T-helper 2 cell treated with Interferon-gamma antibody and Interleukin-4, amounts not matched to agents 5 μg/mL and 100 μg/mL, for 36 hours (primary cell): ENCODE measurements at places on chromosomes 16 and 17.

DNA sequence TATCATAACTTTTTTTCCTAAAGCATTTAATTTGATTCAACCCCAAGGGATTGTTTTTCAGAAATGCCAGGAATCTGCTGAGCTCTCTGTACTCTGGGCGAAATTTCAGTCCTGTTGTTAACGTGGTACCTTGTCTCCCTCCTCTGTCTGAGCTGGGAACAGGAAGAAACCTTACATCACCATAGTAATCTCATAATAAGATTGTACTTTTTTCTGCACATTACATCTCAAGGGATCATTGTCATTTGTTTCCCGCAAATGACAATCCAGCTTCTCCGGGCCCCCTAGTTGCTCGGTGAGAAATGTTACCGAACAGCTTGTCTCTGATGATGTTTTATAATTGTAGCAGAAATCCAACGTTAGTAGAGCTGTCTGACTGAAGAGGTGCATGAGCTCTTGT lies 152.7 kb upstream of the ERCC4 start:
- no peak for DNase-seq

GRCh38 chr17:55794725-55795482 lies 44.1 kb downstream of the PCTP start:
- DNase-seq: no peak

GRCh38 chr16:1932050-1933028 lies 10.7 kb downstream of the MSRB1 start:
- no peak for DNase-seq

- no peak for DNase-seq
Measured at GRCh38 chr17:7849130-7849750, 5.6 kb upstream of the TMEM88 start.

- no peak for DNase-seq
Measured at GRCh38 chr16:54093281-54093680, 193.3 kb downstream of the IRX3 start.

DNA sequence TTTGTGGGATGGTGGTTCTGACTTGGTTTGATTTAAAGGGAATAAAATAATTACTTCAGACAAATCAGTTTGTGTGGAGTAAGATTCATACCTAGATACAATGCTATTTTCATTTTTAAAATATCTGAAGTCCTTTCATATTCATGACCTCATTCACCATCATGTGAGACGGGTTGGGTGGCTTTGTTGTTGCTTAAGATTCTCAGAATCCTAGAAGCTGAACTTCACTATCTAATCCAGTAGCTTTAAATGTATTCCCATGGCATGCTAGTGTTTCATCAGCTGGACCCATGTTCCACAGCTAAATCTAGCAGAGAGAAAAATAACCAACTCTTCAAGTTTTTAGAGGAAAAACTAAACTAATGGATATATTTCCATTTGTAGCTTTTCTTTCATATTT lies 2.7 kb upstream of the AMFR start:
- no peak for DNase-seq

DNA sequence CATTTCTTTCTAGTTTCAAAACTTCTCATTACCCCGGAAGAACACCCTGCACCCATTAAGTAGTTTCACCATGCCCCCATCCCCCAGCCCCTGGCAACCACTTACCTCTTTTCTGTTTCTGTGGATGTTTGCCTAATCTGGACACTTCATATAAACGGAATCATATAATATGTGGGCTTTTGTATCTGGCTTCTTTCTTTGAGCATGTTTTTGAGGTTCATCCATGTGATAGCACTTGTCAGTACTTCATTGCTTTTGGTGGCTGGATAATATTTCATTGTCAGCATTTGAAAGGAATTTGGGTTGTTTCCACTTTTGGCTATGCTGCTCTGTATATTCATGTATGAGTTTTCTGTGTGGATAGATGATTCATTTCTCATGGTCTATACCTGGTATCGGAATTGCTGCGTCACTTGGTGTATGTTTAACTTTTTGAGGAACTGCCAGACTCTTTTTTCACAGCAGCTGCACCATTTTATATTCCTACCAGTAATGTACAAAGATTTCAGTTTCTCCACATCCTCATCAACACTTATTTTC lies 30.0 kb upstream of the SLC5A10 start:
- peak; percentile 48 for DNase-seq

DNA sequence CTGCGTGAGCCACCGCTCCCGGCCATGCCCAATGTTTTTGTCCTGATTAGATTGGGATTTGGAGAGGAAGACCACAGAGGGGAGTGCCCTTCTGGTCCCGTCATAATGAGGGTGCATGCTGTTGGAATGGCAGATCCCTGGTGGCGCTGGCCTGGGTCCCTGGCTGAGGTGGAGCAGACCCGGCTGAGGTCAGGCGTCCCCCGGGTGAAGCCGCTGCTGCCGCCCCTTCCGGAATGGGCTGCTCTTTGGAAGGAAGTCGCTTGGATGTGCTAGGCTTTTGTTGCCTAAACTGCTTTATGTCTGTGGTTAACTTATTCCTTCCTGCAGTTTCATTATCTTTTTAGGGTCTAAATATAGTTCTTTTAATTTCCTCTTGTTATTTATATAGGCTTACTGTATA lies 120.3 kb upstream of the CHMP6 start:
- no peak for DNase-seq

DNA sequence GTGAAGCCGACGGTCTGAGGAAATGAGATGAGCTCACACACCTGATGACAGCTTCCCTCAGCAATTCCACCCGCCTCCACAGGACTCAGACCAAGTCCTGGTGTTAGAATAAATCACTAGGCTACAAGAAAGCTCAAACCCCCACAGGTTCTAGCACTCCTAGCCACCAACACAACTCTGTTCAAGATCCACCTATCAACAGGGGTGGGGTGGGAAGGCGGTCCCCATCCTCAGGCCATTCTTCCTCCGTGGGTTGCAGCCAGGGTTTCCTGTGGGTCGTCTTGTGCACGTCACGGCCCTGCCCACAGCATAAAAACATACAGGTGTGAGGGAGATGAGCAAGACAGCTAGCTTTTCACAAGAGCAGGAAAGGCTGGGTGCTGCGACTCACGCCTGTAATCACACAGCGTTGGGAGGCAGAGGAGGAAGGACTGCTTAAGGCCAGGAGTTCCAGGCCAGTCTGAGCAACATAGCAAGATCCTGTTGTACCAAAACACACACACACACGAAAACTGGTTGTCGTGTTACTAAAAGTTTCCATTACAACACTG lies 81.1 kb downstream of the ANKRD11 start:
- DNase-seq: peak; percentile 60

DNA sequence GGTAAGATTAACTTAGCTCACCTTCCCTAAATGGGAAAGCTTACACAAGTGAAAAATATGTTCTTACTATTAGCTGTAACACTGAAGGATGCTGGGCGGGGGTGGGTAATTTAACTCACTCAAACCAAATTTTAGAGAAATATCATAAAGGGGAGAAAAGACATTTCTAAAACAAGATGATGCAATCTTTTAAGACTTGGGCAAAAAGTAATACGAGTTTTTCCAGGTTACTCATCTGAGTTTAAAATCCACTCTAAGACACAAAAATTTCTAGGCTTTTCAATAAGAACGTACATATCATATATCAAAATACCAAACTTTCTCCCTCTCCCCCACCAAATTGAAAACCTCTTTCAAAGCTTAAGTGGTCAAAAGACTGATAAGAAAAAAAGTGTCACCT lies 228.8 kb downstream of the CEP112 start:
- no peak for DNase-seq

DNA sequence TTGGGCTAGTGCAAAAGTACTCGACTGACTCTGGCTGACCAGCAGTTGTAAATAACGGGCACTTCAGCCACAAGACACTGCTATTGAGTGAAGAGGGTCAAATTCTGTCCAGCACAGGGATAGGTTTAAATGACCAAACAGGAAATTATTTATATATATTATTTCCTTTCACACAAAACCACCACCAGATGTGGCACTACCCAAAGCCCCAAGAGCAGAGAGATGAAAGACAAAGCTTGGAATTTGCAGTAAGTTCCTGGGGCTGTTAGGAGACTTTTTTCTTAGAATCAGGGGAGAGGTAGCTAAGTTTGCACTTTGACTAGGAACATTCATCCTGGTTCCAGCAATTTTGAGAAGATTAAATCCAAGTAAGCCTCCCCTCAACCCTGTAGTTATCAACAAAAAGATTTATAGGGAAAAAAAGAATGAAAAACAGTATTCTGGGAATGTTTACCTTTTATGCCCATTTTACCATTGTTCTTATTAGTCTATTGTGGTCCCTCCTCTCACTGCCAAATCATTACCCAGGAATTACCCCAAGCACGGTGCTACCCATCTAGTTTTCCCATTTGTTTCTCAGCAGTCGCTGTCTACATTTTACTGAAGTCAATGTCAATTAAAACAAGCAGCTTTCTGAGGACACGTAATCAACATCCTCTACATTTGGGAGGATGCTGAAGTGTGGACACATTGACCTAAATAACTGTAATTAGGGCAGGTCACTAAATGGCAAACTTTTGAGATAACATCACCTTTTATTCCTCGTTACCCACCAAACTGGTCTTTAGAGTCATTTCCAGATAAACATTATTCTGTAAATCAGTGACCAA lies 43.5 kb downstream of the GRB7 start:
- no peak for DNase-seq

DNA sequence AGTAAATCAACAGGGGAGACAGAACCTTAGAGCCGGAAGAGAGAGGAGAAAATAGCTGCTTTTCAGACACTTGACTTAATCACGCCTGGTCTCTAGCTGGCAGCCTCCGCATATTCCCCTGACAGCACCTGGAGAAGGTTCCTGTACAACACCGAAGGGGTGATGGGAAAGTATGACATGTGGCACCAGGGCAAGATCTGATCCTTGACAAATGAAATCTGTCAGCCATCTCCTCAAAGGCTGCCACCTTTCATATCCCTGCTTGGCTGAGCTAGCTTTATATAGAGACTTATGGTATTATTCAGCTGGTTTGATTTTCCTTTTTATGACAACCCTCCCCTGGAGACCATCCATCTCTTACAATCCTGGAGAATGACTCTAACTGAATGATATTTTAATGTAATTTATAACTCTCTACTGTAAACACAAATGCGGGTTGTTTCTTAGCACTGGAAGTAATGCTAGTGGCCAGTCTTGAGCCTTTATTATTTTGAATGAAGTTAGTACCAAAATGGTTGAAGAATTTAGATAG lies 1205.3 kb upstream of the CDH8 start:
- DNase-seq: no peak

DNA sequence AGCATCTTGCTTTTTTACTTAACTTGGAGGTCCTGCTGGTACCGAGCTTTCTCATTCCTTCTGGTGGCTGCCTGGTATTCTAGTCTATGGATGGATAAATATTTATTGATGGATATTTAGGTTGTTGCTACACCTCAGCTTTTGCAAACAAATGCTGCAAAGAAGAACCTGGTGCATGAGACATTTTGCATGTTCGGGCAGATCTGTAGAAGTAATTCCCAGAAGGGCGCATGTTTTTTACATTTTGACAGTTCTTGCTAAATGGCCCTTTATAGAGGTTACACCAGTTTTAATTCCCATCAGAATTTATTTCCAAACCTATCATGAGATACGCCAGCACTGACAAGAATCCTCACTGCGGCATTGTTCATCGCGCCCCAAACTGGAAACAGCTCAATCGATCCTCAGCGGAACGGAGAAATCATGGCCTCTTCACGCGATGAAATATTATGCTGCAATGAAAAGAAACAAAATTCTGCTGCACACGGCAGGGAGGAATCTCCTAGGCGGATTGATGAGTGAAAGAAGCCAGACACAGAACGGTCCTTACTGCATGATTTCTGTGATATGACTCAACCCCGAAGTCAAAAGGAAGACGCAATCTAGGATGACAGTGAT lies 68.0 kb upstream of the CREBBP start:
- no peak for DNase-seq
